ENCODE measurements at places on chromosomes 11 and 22.
A peak's percentile ranks its signal among the peaks of the same experiment; 100 is the strongest.

DNA sequence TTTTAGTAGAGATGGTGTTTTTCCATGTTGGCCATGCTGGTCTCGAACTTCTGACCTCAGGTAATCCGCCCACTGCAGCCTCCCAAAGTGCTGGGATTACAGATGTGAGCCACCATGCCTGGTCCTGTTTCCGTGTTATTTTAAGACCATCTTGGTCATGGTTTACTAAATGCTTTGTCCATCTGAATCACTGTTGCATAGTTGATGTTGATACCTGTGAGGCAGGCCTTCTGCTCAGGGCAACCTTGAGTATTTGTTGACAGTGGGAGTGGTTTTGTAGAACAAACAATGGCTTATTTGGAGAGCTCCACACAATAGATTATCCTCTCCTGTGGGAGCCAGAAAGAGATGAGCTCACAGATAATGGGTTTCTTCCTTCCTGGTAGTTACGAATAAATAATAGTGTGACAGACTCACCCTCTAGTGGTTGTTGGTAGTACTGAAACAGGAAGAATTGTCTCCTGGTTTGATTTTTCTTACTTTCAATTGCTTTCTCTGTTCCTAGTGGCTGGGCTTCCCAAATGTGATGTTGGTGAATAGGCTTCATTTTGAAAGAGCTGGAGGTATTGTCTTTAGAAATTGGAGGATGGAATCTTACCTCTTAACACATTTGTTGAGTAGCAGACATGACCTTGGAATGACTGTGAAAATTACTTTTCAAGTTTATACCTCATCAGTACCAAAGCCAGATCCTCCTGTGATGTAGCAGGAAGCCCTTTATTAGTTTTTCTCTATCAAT is 39.0 kb downstream of the CTNND1 start:
- peak; percentile 77 for DNase-seq

GRCh38 chr22:22838148-22838786 is 49.3 kb upstream of the IGLL5 start:
- no peak for DNase-seq

GRCh38 chr11:20055312-20055711 is 105.0 kb downstream of the DBX1 start:
- peak; percentile 68 for DNase-seq

DNA sequence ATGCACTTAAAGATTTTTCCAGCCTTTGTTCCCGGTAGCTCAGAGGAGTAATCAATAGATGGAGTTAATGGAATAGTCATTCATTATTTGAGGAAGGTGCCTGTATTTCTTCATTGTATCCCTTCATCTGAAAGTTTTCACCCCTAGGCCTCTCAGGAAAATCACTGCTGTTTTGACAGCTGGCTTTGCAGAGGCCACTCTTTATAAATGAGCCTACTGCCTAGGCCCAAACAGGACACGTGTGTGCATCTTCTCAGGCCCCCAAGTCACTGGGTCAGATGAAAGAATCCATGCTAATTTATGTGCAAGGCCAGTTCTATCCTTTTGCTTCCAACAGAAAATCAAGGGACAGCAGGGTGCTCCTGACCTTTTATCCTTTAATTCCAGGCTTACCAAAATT is 76.8 kb downstream of the MPPED2 start:
- DNase-seq = no peak

DNA sequence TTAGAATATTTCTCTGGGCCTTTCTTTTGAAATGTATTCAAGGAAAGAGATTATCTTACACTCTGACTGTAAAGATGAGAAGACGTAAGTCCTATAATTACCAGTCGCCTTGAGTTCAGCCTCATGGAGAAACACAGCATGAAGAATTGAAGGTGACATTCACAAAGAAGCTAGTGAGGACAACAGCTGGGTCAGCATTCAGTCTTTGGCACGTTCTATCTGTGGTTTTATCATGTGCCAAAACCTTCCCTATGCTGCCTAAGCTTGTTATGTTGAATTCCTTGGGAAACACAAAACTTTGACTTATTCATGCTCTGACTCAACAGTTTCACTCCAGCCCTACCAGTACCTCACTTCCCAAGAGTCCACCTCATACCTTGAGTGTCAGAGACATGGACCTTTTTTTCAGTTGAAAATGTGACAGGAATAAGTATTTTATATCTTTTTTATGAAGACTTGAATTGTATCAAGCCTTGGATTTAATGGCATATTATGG is 198.8 kb upstream of the KIRREL3 start:
- DNase-seq = no peak

GRCh38 chr22:42907404-42908373 is 50.6 kb upstream of the ARFGAP3 start:
- DNase-seq = no peak

DNA sequence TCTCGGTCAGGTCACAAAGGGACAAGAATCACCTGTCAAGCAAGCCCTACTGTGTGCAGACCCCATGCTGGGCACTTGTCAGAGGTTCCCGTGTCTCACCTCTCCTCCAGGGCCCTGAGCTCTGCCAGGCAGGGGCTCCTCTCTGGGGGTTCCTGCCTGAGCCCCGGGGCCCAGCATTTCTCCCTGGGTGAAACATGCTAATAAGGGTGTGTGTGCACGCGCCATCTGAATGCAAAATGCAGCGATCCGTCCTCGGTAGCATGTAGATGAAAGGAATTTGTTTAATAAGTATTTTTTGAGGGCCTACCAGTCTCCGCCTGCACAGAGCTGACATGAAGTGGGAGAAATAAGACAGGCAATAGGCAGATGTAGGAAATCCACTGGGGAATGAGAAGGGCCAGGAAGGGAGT is 5.8 kb downstream of the ELFN2 start:
- no peak for DNase-seq

- DNase-seq = no peak
These were observed 58.3 kb upstream of the SORL1 start for GRCh38 chr11:121393855-121394254.

DNA sequence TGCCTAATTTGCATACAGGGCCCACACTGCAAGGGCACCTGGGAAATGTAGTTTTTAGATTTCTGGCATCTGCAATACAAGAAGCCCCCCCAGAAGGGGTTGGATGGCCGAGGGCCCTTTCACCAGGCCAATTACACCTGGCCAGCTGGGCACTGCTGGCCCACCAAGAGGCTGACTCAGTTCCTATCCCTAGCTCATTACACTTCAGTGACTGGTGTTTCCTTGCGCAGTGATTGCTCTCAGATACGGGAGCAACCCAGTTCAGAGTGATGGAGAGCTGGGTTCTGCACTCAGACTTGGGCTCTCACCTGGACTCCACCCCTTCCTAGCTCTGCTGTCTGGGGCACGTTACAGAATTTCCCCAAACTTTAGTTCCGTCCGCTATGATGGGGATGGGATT is 81.1 kb upstream of the SHANK2 start:
- no peak for DNase-seq

GRCh38 chr11:46505741-46506482 is 87.9 kb downstream of the AMBRA1 start:
- DNase-seq = no peak

DNA sequence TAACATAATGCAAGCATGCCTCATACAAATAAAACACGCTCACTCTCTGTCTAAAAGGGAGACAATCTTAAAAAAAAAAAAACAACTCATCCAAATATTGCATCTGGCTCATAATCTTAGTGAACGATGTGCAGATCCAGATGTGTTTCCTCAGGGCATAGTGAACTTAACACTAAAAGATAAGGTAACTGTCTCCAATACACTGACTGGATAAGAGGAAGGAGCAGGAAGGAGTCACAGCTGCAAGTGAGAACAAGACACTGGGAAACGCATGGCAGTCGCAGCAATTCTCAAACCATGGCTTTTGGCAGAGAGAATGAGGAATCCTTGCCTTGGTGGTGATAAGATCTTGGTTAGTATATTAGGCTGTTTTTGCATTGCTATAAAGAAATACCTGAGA is 9.2 kb upstream of the EIF3M start:
- DNase-seq = no peak

DNA sequence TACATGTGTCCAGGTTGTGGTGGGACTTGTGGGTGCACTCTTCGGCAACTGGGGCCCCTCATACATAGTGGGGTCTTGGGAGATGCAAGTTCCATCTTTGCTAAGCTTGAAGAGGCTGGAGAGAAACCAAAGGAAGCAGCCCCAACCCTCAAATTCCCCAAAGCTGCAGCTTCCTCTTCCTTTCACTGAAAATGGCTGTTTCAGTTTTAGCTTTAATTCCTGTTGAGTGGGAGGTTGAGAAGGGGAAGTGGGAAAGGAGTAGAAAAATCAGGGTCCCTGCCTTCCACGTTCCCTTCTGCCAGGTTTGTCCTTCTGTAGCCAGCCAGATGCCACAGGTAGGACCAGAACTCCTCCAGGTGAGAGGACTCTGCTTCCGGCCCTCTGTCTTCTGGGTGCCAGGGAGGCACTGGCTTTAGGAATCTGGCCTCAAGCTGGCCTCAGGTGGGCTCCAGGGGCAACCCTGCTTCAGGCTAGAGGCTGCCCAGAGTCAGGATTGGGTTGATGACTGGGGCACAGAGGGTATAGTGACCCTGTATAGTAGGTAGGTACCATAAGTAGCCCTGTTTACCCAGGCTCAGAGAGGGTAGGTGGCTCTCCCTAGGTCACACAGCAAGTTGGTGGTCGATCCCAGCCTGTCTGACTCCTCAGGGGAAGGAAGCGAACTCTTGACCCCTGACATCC is 16.2 kb downstream of the P2RY6 start:
- DNase-seq = no peak

DNA sequence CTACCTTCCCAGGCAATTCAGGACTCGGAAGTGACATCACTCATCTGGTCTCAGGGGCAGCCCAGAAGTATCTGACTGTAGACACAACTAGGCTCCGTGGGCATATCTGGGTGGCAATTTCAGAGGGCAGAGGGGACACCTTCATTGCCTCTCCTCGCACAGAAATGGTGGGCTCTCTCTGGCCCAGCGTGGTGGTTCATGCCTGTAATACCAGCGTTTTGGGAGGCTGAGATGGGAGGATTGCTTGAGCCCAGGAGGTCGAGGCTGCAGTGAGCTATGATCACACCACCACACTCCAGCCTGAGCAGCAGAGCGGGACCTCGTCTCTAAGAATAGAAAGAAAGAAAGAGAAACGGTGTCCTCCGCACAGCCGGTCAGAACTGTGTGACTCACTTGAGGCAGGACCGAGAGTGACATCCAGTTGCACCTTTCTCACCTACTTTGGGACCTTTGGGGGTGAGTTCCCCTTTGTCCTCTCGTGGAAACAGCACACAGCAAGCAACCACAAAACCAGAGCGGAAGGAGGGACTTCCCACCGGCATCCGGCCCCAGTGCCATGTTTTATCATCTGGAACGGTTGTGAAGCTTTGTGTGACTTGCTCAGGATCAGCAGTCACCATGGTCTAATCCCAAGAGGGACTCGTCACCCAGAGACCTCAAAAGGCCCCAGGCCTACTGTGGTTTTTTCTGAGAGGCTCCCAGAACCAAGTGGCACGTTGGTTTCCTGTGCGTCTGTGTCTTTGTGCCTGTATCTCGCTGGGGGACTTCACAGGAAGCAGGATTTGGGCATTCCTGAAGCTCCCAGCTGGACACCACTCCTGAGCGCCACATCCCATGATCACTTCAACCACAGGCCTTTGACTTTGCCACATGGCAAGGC is 38.4 kb upstream of the EMID1 start:
- DNase-seq = no peak

DNA sequence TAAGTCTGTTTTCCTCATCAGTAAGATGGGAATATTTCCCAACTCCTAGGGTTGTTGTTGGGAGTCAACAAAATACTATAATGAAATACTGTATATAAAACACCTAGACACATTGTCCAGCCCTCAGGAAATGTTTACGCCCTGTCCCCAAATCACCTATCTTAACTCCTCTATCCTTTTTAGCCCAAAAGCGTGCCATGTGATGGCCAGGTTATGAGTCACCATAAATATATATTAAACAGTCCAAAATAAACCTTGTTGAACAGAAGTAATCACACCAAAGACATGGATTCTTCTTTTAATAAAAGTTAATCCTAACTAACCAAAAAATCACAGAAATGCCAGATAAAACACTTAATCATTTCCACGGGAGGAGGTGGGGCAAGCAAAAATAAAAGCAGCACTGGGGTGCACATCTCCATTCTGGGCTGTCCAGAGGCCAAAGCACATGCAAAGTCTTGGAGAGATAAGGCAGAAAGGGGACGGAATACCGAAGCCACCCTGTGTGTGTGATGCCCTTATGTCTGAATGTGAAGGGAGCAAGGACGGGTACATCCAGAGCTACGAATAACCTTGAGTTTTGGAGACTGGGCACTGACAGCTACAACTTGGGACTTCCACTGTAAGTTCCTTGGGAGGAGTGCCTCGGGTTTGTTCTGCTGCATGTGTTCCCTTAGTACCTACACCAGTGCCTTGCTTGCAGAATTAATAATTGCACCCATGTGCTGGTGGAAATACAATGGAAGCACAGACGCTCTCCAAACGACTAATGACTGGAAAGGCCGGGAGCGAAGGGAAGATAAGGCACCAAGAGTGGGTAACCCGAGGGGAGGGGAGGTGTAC is 1.1 kb downstream of the OSBP start:
- peak; percentile 10 for DNase-seq

- peak; percentile 79 for DNase-seq
These were observed 6.8 kb downstream of the NAA40 start for GRCh38 chr11:63945477-63946163.

- no peak for DNase-seq
These were observed 305.9 kb downstream of the CADM1 start for GRCh38 chr11:115198321-115198741.

DNA sequence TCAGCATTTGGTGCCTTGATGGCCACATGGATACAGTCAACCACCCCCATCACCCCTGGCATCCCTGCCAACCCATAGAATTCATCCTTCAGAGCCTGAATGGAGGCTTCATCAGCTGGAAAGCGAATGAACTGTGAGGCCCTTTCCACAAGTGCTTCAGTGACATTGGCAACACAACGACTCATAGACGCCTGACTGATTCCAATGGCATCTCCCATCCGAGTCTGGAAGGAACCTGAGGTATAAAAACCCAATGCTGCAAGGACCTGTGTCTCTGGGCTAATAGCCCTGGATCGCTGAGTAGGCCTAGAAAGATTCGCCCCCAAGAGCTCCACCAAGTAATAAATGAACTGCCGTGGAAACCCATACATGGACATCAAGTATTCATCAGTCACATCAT is 1.3 kb downstream of the HARBI1 start:
- peak; percentile 53 for DNase-seq

DNA sequence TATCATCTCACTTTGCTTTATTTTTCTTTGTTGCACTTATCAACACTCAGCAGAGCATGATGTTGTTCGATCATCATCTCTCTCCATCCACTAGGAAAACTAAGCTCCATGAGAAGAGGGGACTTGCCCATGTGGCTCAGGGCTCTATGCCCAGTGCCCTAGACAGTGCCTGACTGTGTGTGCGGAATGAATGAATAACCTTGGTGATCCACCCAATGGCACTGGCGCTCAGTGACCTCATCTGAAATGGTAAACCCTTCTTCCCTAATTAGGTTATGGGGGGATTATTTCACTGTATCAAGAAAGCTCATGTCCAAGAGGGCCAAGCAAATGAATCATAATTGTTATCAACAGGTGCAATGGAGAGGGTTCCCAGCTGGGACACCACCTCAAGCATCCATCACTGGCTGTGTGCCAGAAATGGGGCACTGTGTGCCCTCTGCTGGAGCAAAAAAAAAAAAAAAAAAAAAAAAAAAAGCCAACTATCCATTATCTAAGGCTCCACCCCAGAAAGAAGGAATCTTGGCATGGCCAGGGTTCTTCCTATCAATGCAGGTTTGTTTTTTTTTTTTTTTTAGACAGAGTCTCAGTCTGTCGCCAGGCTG is 172.6 kb downstream of the LARGE1 start:
- no peak for DNase-seq
